ENCODE measurements at places on chromosomes 4 and X. TPM values are rescaled to one million over a fixed set of nuclear protein-coding genes. Genes with fewer than 3 reads are reported as not detected.

Gene TRIML2
- polyA plus RNA-seq, result 0.21 TPM

GRCh38 chrX:57313583-57314215 is 27.2 kb downstream of the FAAH2 start:
- no peak for DNase-seq

DNA sequence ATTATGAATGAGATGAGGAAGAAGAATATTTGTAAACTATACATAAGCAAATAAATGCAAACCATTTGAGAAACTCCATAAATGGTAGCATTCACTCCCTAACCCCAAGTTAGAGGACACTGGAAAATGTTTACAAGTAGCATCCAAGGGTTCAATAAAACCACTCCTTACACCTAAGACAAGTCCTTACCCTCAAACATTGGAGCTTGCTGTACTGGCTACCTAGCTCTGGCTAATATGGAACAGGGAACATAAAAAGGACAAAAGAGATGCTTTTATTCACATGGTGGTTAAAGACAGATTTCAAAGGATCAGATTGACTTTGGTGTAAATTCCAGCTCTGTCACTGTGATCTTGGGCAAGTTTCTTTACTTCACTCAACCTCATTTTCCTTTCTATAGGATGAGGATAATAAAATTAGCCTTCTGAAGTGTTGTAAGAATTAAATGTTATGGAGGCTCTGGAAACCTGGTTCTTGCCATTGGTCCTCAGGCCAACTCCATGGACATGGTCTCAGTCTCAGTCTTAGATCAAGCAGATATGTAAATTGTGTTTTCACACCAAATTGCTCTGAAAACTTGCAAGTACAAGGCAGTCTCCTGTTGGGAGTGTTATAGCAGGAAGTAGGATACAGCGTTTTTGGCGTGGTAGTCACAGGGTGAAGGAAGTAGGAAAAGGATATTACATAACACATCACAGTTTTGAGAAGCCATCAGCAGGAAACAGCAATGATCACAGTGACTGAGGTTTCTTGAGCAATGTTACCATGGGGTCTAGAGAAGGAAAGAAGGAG is 3.3 kb downstream of the CXCL1 start:
- DNase-seq, result no peak

Gene GAGE12H
- not detected for polyA plus RNA-seq

DNA sequence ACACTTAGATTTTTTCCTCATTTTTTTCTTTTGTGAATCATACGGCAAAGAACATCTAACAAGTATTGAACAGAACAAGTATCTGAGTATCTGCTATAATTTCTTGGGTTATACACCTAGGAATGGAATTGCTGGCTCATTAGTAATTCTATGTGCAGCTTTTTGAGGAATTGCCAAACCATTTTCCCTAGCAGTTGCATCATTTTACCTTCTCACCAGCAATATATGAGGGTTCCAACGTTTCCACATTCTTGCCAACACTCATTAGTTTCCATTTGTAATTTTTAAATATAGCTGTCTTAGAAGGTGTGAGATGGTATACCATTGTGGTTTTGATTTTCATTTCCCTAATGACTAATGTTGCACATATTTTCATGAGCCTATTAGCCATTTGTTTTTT is 41.1 kb upstream of the DCAF8L1 start:
- DNase-seq, result no peak
